Spinal cord (tissue), 10 donors: ENCODE measurements at places on chromosomes 3 and 15. TPM values are rescaled to one million over a fixed set of nuclear protein-coding genes. Genes with fewer than 3 reads are reported as not detected.

DNA sequence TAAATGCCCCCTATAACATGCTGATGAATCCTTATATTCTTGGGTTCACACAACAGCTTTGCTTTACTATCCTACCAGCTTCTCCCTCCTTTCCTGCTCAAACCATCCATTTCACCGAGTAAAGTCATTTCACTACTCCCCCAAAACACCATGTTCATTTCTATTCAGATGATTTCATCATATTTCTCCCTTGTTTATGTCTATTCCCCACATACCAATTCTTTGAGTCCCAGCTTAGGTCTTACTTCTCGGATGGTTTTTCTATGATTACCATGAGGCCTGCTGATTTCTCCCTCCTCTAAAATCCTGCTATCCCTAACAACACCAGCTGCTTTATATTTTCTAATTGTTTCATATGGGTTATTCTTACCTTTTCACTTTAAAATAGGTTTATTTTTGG, 231.4 kb downstream of the TIGIT start:
- no peak for DNase-seq

GRCh38 chr3:132448216-132448961, 31.1 kb downstream of the DNAJC13 start:
- no peak for DNase-seq

- DNase-seq, result no peak
Observed at GRCh38 chr15:62250186-62250585, 85.1 kb upstream of the C2CD4B start.

GRCh38 chr3:156745766-156746165, 71.4 kb downstream of the TIPARP start:
- DNase-seq, result no peak

- DNase-seq, result no peak
Observed at GRCh38 chr15:31752905-31753304, 277.4 kb upstream of the CHRNA7 start.

- DNase-seq, result no peak
Observed at GRCh38 chr3:97959872-97960271, 12.4 kb downstream of the RIOX2 start.

GRCh38 chr3:36546226-36546625, 165.9 kb downstream of the STAC start:
- DNase-seq, result peak; percentile 53

DNA sequence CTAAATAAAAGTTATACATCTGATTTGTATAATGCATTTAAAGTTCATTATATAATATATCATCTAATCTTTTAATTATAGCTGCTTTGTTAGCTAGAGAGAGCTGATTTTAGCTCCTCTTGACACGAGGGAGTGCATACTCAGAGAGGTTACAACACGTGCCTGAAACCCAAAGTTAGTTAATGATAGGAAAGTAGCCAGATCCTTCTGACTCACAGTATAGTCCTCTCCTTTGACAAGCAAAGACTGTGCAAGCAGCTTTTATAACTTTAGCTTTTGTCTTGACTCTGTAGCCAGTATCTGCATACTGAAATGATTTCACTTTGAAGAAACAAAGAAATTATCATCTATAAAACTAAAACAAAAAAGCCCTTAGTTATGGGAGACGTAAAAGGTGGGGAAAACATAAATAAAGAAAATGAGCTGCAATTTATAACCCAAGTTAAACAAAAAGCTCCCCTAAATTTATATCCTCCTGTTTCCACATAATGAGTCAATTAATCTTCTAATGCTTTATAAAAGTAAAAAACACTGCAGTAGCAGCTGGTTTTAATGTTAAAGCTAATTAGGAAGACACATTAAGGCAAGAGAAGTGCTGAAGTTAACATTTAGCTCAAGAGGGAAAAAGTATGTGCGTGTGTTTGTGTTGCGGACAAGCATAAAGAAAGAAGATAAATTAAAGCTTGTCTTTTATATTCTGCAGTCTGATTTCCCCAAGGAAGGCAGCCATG, 13.1 kb downstream of the GABRR3 start:
- DNase-seq, result no peak

DNA sequence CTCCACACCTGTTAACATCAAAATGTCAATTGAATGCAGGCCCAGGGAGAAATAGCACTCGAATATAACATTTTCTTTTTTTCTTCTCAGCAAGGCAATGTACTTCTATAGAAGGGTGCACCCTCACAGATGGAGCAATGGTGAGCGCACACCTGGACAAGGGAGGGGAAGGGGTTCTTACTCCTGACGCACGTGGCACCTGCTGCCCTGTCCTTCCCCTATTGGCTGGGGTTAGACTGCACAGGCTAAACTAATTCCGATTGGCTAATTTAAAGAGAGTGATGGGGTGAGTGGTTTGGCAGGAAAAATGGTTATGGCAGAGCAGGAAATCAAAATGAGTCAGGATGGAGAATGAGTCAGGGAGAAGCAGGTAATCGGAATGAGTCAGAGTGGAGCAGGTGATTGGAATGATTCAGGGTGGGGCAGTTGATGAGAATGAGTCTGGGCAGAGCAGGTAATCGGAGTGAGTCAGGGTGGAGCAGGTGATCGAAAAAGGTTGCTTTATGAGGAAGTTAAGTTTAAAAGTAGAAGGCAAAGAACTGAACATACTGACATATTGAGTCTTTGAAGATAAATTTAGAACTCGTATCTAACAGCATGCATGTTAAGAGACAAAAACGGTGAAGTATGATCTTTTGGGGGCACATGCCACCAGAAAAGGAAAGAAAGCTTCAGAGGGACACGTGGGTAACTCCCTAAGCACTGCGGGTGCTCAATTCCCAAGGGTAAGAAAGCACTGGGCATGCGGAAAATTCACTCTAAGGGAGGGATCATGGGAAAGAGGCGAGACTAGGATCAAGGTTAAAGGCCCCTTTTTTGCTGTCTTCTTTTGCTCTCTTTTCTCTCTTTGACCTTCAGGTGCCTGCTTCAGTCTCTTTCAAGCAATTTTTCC, 72.9 kb upstream of the GALNT15 start:
- DNase-seq, result no peak

GRCh38 chr15:35136321-35137189, 51.5 kb upstream of the NANOGP8 start:
- no peak for DNase-seq

GRCh38 chr3:134527037-134527436, 41.2 kb downstream of the CEP63 start:
- no peak for DNase-seq

- DNase-seq, result no peak
Observed at GRCh38 chr3:37505415-37505814, 331.0 kb upstream of the LRRFIP2 start.

GRK7 gene
- not detected for polyA plus RNA-seq

BCL2A1 gene
- 0.38 TPM for polyA plus RNA-seq

PYGO1 gene
- 16.5 TPM for polyA plus RNA-seq

SOX2 gene
- polyA plus RNA-seq, result 294 TPM

GRCh38 chr15:37080261-37080921, 20.0 kb downstream of the MEIS2 start:
- no peak for DNase-seq

CP gene
- 0.93 TPM for polyA plus RNA-seq
